ENCODE measurements at places on chromosomes 3 and 15.

DNA sequence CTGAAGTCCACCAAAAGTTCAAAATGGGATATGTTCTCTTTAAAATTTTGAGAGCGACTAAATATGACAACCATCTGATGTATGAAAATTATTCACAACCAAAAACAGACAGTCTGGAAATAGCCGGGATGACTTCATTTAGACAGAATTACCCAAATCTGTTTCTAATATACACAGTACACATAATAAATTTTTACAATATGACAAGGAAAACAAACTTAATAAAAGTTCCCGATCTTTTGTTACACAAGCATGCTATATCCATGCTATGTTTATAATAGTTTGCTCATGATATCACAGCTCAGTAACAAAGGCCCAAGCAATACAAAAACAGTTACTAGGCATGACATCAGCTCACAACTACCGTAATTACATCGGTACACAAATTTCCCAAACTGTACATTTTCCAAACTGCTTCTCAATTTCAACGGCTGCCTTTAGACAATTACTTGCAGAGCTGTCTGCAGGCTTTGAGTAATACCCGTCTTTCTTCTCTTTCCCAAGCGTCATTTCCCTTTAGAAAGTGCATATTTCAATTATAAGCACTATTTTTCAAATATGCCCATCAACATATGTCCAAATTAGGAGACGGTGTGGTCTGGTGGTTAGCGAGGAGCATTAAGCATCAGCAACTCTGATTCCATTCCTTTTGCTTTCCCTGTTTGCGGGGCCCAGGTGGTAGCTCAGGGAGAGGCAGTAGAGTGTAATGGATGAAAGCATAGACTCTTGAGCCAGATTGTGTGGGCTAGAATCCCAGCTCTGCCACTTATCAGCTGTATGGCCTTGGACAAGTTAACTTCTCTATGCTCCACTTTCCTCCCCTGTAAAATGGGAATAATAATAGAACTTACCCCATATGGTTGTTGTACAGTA lies 481.2 kb downstream of the FOXP1 start:
- DNase-seq: no peak

- DNase-seq: peak; percentile 92
Measured at GRCh38 chr3:158109804-158110657, at the start of gene RSRC1. TSS of gene RSRC1 (plus strand) at chr3:158110089. CDS start at chr3:158122105, 12,016 bp downstream.

DNA sequence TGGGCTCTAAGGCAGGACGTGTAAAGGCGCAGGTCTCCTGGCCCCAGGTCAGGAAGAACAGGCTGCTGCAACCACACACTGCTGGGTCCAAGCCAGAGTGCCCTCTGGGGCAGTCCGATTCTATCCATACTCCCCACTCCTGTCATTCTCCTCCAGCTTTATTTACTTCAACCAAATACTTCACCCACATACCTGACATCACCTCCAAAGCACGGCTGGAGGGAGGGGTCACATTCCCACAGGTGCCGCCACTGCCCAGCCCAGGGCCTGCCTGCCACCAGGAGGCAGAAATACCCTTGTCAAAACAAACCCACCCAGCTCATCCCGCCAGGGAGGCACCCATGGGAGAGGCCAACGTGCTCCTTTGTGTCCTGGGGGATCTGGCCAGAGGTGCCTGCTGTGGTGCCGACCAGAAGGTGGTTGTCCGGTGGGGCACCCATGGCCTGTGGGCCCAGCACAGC lies 100.4 kb downstream of the DAPK2 start:
- no peak for DNase-seq

GRCh38 chr3:161355508-161355907 lies 15.8 kb downstream of the SPTSSB start:
- no peak for DNase-seq

DNA sequence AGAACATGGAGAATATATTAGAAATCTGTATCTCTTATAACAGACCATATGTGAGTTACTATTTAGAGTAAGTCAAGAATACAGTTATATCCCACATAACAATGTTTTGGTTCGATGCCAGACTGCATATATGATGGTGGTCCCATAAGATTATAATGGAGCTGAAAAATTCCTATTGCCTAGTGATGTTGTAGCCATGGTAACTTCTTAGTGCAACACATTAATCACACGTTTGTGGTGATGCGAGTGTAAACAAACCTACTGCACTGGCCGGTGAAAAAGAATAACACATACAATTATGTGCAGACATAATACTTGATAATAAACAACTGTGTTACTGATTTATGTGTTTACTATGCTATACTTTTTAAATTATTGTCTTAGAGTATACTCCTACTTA lies 69.8 kb upstream of the MNS1 start:
- DNase-seq: no peak

GRCh38 chr15:89299896-89300295 lies 34.7 kb downstream of the POLG start:
- DNase-seq: peak; percentile 66

GRCh38 chr3:98012979-98013378 lies 22.1 kb downstream of the GABRR3 start:
- no peak for DNase-seq

GRCh38 chr3:45163481-45163880 lies 17.3 kb upstream of the CDCP1 start:
- no peak for DNase-seq

- DNase-seq: no peak
Measured at GRCh38 chr15:38555686-38556334, 8.8 kb downstream of the RASGRP1 start.

- no peak for DNase-seq
Measured at GRCh38 chr15:68017201-68017600, 36.9 kb upstream of the PIAS1 start.

- DNase-seq: no peak
Measured at GRCh38 chr3:21920421-21920861, 169.4 kb upstream of the ZNF385D start.

DNA sequence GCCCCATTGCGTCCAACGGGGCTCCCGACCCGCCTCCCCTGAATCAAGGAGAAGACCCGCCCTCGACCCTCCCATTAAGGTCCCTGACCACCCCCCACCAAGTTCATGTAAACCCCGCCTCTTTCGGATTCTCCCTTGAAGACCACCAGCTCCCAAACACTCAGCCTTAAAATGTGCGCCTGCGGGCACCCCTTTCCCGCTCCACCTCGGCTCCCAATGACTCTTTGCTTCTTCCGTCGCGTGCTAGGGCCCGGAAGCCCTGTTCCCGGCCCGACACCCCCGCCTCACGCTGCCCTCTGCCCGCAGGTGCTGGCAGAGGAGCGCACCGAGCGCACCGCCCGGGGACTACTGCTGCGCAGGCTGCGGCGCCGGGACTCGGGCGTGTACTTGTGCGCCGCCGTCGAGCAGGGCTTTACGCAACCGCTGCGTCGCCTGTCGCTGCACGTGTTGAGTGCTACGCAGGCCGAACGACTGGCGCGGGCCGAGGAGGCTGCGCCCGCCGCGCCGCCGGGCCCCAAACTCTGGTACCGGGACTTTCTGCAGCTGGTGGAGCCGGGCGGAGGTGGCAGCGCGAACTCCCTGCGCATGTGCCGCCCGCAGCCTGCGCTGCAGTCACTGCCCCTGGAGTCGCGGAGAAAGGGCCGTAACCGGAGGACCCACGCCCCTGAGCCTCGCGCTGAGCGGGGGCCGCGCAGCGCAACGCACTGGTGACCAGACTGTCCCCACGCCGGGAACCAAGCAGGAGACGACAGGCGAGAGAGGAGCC lies 2.7 kb upstream of the LSMEM2 start:
- no peak for DNase-seq

- no peak for DNase-seq
Measured at GRCh38 chr3:45165497-45166283, 19.5 kb upstream of the CDCP1 start.

- DNase-seq: peak; percentile 77
Measured at GRCh38 chr3:1082108-1082507, 10.7 kb upstream of the CNTN6 start.

- DNase-seq: no peak
Measured at GRCh38 chr3:64438812-64439211, 213.5 kb upstream of the PRICKLE2 start.

- DNase-seq: peak; percentile 71
Measured at GRCh38 chr3:37291275-37291700, 116.9 kb upstream of the LRRFIP2 start.

GRCh38 chr15:33515121-33515520 lies 204.4 kb downstream of the RYR3 start:
- no peak for DNase-seq

DNA sequence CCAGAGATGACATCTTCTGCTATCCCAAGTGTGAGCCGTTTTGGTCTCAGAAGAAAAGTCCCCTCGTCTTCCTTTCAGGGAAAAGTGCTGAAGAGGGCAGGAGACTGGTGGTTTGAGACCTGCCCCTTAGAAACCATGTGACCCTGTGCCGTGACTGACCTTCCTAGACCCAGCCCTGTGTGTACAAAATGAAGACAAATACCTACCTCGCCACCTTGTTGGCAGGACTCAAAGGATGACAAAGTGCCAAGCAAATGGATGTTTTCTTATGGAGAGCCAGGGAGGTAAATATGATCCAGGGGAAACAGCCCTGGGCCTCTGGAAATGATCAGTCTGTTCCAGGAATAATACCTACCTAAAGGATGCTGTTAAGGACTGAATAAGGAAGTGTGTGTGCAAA lies 41.3 kb downstream of the FAM174B start:
- DNase-seq: no peak

- DNase-seq: peak; percentile 79
Measured at GRCh38 chr15:41989573-41990242, 17.4 kb upstream of the EHD4 start.

Data from SK-MEL-5 (cell line).